Aorta (tissue), 5 donors: ENCODE measurements at places on chromosomes 12 and 14. TPM values are rescaled to one million over a fixed set of nuclear protein-coding genes. Genes with fewer than 3 reads are reported as not detected.

Gene DBX2
- total RNA-seq, result 0.19 TPM

Gene EEA1
- 56.7 TPM for total RNA-seq

Gene HOTAIR
- total RNA-seq, result not detected

Gene SERPINA3
- total RNA-seq, result 200 TPM

Gene PLEKHG7
- not detected for total RNA-seq

Gene TCL1B
- not detected for total RNA-seq

Gene STON2
- total RNA-seq, result 10.4 TPM

Gene MYRFL
- total RNA-seq, result 0.55 TPM

Gene TAPBPL
- 14.6 TPM for total RNA-seq

Gene MFAP5
- total RNA-seq, result 59.7 TPM

Gene SLC5A8
- total RNA-seq, result not detected

Gene KRT79
- not detected for total RNA-seq

Gene SERPINA12
- not detected for total RNA-seq

Gene UBC
- total RNA-seq, result 956 TPM
